ENCODE measurements at places on chromosomes 16 and 17.

DNA sequence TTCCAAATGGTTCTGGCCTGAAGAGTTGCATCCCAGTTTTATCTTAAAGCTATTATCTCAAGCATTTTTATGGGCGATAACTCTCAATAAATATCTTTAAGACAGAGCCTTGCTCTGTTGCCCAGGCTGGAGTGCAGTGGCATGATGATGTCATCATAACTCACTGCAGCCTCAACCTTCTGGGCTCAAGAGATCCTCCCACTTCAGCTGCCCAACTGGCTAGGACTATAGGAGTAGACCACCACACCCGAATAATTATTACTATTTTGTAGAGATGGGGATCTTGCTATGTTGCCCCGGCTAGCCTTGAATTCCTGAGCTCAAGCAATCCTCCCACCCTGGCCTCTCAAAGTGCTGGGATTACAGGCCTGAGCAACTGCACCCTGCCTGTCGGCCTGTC lies 26.1 kb upstream of the CYTH1 start:
- no peaks in the 10 kb centered on the region for H3K27me3 ChIP-seq
- no peak for DNase-seq
- H3K27ac ChIP-seq = no peak overlapping the region
- peaks cover 40% of the 10 kb centered on the region for H3K4me1 ChIP-seq

GRCh38 chr17:1082579-1082978 lies 85.7 kb downstream of the TIMM22 start:
- H3K27ac ChIP-seq = no peak overlapping the region
- no peak for DNase-seq
- H3K36me3 ChIP-seq = peaks cover 4% of the 10 kb centered on the region
- H3K4me1 ChIP-seq = peaks cover 3% of the 10 kb centered on the region
- H3K27me3 ChIP-seq = no peaks in the 10 kb centered on the region

- no peaks in the 10 kb centered on the region for H3K27me3 ChIP-seq
- H3K4me3 ChIP-seq = no peak overlapping the region
- peaks cover 19% of the 10 kb centered on the region for H3K4me1 ChIP-seq
- no peak overlapping the region for H3K27ac ChIP-seq
Observed at GRCh38 chr16:57299009-57299718, 14.7 kb upstream of the PLLP start.

- H3K4me1 ChIP-seq = peaks cover 8% of the 10 kb centered on the region
- no peaks in the 10 kb centered on the region for H3K36me3 ChIP-seq
- DNase-seq = no peak
- H3K27me3 ChIP-seq = peaks cover 35% of the 10 kb centered on the region
Observed at GRCh38 chr16:80936410-80936809, 70.3 kb downstream of the CMC2 start.

- peaks cover 5% of the 10 kb centered on the region for H3K4me1 ChIP-seq
- no peak overlapping the region for H3K27ac ChIP-seq
- no peak overlapping the region for H3K4me3 ChIP-seq
Observed at GRCh38 chr17:48314716-48315115, 115.3 kb downstream of the SKAP1 start.

DNA sequence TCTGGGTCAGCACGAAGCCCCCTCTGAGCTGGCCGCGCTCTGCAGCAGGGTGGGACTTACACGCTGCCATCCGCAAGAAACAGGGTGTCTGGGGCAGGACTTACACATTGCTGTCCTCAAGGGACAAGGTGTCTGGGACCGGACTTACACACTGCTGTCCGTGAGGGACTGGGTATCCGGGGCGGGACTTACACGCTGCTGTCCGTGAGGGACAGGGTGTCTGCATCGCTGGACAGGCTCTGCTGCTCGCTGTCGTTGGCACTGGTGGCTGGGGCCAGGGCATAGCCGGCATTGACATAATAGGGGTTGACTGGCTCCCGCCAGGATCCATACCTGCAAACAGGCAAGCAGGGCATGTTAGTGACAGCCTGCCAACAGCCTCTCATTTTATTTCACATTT lies 31.4 kb downstream of the PDIA2 start:
- peaks cover 23% of the 10 kb centered on the region for H3K4me1 ChIP-seq
- H3K4me3 ChIP-seq = no peak overlapping the region
- no peak overlapping the region for H3K27ac ChIP-seq
- H3K27me3 ChIP-seq = no peaks in the 10 kb centered on the region
- DNase-seq = no peak

DNA sequence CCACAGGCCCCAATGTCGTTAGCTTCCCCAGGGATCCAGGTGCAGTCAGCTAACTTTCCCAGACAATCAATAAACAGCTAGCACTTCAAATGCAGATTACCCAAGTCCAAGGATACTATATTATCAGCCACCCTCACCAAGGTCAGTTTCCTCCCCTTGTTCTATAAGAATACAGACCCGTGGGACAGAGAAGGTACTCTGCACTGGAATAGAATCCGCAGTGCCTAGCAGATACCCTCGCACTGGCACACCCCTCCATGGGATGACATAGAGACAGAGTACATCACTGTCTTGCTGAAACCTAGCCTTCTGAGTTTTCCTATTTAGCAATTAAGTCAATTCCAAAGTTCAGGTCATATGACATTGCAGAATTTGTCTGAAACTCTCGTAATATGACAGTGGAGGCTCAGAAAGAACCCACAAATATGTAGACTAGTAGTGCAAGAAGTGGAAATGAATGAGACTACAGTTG lies 40.0 kb upstream of the ABCA10 start:
- H3K36me3 ChIP-seq = peaks cover 16% of the 10 kb centered on the region
- H3K4me3 ChIP-seq = no peak overlapping the region
- no peak overlapping the region for H3K27ac ChIP-seq
- no peak for DNase-seq

DNA sequence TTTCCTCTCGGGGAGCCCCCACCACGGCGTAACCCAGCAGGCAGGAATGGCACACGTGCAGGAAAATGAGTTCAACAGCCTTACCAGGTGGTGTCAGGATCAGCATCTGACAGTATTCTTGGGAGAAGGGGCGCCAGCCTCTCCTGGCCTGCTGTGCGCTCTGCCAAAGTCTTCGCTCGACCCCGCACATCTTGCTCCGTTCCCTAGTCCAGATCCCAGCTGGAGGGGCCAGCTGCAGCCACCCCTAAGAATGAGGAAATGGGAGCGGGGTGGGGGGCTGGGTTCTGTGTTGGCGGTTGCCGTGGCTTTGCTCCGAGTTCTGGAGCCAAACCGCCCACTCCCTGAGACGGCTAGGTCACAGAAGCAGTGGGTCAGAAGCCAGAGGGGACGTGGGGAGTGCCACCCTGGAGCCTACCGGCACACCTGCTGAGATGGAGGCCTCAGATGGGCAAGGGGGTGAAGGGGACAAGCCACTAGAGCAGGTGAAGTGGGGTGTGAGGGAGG lies at the start of gene CHCT1:
TSS of gene CHCT1 (plus strand) at position 328 of the 504 bp plus-strand sequence. CDS start at position 432, 104 bp downstream.
- H3K4me3 ChIP-seq = peak within 1 kb of the TSS; percentile 73
- no peaks in the 10 kb centered on the region for H3K27me3 ChIP-seq
- no peaks in the 10 kb centered on the region for H3K36me3 ChIP-seq
- H3K27ac ChIP-seq = peak within 1 kb of the TSS; percentile 71

DNA sequence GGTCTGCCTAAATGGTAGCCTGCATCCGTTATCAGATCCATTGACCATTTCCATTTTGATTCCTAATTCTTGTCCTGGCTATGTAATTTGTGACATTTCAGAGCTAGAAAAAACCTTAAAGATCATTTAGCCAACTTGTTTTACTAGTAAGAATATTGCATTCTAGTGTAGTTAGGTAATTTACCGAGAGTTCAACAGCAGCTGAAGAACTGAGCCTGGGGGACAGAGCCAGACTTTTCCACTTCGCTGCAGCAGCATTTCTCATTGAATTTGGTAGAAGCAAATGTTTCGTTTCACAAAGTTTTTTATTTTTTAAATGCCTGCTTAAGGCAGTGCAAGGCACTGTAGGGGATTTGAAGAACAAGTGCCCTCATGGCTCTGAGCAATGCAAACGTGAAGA lies 59.2 kb upstream of the MARCHF10 start:
- H3K4me3 ChIP-seq = no peak overlapping the region
- no peaks in the 10 kb centered on the region for H3K36me3 ChIP-seq
- H3K27me3 ChIP-seq = peaks cover 12% of the 10 kb centered on the region

DNA sequence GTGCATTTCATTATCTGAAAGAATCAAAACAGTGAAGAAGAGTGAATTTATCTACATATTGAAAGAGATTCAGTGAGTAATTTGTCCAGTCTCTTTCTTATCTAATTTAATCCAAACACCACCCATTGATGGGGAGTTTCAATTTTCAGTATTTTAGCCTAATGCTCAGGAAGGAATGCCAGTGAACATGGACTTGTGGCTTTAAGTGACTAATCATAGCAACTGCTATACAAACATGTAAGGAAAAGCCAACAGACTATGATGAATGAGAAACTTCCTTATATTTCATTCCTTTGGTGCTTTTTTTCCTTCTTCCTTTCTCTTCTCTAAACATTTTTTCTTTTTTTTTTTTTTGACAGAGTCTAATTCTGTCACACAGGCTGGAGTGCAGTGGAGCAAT lies 885.8 kb downstream of the KCNJ2 start:
- DNase-seq = no peak
- H3K36me3 ChIP-seq = peaks cover 2% of the 10 kb centered on the region
- H3K4me3 ChIP-seq = no peak overlapping the region
- no peaks in the 10 kb centered on the region for H3K4me1 ChIP-seq
- H3K27ac ChIP-seq = no peak overlapping the region

GRCh38 chr17:43028221-43028861 lies 3.3 kb downstream of the RND2 start:
- no peaks in the 10 kb centered on the region for H3K36me3 ChIP-seq
- peaks cover 9% of the 10 kb centered on the region for H3K4me1 ChIP-seq
- H3K27ac ChIP-seq = no peak overlapping the region
- DNase-seq = no peak
- H3K4me3 ChIP-seq = no peak overlapping the region

- no peak overlapping the region for H3K27ac ChIP-seq
- no peaks in the 10 kb centered on the region for H3K36me3 ChIP-seq
- peaks cover 59% of the 10 kb centered on the region for H3K4me1 ChIP-seq
- no peak overlapping the region for H3K4me3 ChIP-seq
Observed at GRCh38 chr16:10951026-10951425, 6.7 kb downstream of the CLEC16A start.

DNA sequence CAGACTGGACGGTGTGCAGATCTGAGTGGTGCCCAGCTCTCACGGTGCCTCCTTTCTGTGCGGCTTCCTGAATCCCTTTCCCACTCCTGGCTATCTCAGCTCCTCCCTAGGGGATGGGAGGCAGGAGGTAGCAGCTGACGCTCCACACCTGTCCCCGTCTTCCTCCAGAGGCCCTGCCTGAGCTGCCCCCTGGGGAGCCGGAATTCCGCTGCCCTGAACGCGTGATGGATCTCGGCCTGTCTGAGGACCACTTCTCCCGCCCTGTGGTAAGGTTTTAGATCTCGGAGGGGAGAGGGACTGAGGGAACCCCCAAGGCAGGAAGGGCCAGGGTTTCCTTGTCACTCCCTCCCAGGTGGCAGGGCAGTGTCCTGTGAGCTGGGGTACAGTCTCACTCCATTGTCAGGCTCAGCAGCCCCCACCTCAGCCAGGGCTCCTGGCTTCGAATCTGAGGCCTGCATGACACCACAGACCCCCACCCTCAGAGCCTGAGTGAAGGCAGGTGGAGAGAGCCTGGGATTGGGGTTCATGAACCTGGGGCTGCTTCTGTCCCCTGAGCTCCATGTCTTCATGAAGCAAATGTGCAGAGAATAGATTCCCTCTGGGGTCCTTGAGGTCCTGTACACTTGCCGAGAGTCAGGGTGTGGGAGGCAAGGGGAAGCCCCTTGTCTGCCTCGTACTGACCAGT lies 6.6 kb downstream of the DEF8 start:
- peaks cover 6% of the 10 kb centered on the region for H3K36me3 ChIP-seq
- no peaks in the 10 kb centered on the region for H3K27me3 ChIP-seq
- no peak overlapping the region for H3K27ac ChIP-seq
- no peak for DNase-seq
- H3K4me3 ChIP-seq = no peak overlapping the region

- no peak overlapping the region for H3K4me3 ChIP-seq
- H3K36me3 ChIP-seq = peaks cover 37% of the 10 kb centered on the region
- H3K27me3 ChIP-seq = no peaks in the 10 kb centered on the region
- no peak for DNase-seq
- H3K27ac ChIP-seq = peak overlapping the region; percentile 68
- peaks cover 86% of the 10 kb centered on the region for H3K4me1 ChIP-seq
Observed at GRCh38 chr17:66351033-66351432, 48.6 kb downstream of the PRKCA start.

DNA sequence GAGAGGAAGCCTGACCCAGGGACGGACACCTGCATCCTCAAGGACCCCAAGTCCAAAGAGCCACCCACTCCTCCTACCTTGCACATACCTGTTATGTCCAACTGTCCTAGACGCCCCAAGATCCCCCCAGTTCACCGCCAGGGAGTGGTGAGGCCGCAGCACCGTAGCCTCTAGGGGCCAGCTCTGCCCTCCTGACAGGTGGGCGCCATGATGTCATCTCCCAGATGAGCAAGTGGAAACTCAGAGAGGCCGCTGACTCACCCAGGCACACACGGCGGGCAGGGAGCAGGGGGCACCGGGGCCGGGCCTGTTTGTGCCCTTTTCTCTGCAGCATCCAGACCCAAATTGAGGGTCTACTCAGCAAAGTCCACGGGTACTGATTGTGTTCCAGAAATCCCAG lies 4.8 kb upstream of the ZNF469 start:
- H3K27me3 ChIP-seq = peaks cover 6% of the 10 kb centered on the region
- H3K4me3 ChIP-seq = no peak overlapping the region
- H3K27ac ChIP-seq = no peak overlapping the region

DNA sequence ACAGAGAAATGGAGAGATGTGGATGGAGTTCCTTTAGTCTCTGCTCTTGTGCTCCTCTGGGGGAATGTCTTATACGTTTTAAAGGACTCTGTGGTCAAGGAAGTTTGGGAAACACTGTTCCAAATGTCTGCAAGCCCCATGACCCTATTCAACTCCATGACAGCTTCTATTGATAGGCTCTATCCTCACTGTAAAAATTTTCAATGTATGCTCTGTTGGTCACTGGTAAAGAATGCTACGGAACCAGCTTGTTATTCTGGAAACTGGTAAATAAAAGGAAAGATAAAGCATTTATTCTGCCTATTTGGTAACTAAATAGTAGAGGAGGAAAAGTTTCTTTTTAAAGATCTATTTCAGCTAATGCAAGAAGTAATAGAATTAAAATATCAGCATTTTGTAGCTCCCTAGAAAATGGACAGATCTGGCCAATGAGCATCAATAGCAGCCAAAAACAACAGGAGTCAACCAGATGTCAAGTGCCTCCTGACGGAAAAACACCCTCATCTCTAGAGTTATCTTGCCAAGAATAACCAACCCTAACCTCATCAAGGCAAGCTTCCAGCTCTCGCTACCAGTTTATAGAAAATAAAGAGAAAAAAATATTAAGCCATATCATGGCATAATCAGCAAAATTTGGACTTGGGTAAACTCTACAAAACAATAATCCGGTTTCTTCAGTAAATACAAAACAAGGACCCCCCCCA lies 16.1 kb downstream of the GDE1 start:
- no peak overlapping the region for H3K27ac ChIP-seq
- no peaks in the 10 kb centered on the region for H3K4me1 ChIP-seq
- H3K4me3 ChIP-seq = no peak overlapping the region
- no peaks in the 10 kb centered on the region for H3K27me3 ChIP-seq
- peaks cover 44% of the 10 kb centered on the region for H3K36me3 ChIP-seq
- no peak for DNase-seq

GRCh38 chr16:29961127-29961478 lies 776 bp upstream of the TMEM219 start:
- peaks cover 3% of the 10 kb centered on the region for H3K36me3 ChIP-seq
- peaks cover 17% of the 10 kb centered on the region for H3K4me1 ChIP-seq
- peak overlapping the region; percentile 73 for H3K27ac ChIP-seq

- H3K36me3 ChIP-seq = no peaks in the 10 kb centered on the region
- no peak overlapping the region for H3K4me3 ChIP-seq
- no peak for DNase-seq
- H3K4me1 ChIP-seq = peaks cover 25% of the 10 kb centered on the region
- peak overlapping the region; percentile 18 for H3K27ac ChIP-seq
Observed at GRCh38 chr17:41663451-41664171, 25.1 kb upstream of the EIF1 start.

GRCh38 chr16:82231008-82231787 lies 61.2 kb upstream of the MPHOSPH6 start:
- H3K4me3 ChIP-seq = no peak overlapping the region
- H3K27me3 ChIP-seq = peaks cover 19% of the 10 kb centered on the region
- no peak for DNase-seq
- no peaks in the 10 kb centered on the region for H3K4me1 ChIP-seq
- no peak overlapping the region for H3K27ac ChIP-seq
